Kidney tubule cell (primary cell): ENCODE measurements at places on chromosomes 13 and 19.

DNA sequence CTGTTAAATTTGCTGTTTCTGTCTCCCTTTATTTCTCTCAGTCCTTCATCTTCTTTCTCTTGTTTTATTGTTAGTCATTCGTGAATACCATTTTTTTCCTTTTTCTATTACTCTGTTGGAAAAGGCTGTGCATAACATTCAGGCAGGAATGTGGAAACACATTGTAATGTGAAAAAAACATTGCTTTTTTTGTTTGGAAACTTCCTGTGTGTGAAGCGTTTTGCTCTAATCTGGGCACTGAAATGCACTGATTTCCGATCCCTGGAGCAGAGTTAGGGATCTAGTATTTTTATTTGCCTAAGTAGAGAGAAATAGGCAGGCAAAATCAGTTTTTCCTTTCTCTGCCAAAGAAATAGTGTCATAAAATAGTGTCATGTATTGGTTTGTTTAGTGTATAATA lies 155.5 kb downstream of the PCCA start:
- no peak for DNase-seq

DNA sequence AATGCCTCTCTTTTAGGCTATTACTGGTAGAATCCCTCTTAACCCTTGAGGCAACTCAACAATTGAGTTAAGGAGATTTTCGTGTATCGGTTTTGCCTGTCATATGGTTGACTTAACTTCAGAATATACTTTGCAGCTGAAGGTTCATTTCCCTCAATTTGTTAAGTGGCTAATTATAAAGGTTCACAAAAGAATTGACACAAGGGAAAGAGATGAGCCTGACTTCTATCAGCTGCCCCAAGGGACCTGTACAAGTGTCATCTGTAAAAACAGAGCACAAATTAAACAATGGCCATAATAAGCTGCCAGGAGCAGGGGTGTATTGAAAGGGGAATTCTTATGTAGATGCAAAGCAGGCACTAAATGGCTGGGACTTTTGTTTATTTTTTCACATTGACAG lies 334.8 kb upstream of the OBI1 start:
- DNase-seq: no peak

DNA sequence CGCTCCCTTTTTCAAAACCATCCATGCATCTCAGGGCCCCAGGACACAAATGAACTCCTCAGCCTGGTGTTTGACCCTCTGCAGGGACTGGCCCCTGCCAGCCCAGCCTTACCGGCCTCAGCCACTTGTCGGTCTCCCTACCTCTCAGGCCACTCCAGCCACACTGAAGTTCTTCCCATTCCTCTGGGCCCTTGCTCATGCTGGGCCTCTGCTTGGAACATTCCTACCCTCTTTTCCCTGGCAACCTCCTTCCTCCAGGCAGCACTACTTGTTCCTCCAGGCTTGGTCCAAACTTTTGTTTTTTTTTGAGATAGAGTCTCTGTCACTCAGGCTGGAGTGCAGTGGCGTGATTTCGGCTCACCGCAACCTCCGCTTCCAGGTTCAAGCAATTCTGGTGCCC lies 7.6 kb upstream of the EGLN2 start:
- no peak for DNase-seq

GRCh38 chr19:42169486-42170413 lies 37.5 kb upstream of the POU2F2 start:
- DNase-seq: no peak

GRCh38 chr13:31207661-31208552 lies 8.1 kb downstream of the B3GLCT start:
- no peak for DNase-seq
